ENCODE measurements at places on chromosomes 5 and 9.

DNA sequence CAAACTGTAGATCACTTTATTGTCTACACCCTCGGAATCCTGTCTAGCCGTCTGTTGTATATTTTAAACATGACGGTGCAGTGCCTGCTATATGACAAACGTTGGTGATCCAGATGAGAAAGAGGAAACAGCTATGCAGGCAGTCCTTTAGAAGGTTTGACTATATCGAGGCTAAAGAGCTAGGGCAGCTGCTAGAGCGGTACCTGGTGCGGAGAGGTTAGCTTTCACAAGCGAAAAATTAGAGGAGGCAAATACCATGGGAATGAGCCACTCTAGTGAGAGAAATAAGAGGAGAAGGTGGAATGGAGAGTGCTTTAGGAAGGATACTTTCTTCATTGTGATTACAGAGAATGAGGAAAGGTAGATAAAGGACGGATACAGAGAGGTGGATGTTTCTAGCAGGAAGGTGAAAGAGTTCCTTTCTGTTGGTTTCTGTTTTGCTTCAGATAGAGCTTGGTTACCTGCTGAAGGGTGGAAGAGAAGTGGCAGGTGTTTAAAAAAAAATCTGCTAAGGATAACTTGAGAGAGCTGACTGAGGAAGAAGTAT is 959 bp upstream of the FBXL17 start:
- peak; percentile 10 for DNase-seq

DNA sequence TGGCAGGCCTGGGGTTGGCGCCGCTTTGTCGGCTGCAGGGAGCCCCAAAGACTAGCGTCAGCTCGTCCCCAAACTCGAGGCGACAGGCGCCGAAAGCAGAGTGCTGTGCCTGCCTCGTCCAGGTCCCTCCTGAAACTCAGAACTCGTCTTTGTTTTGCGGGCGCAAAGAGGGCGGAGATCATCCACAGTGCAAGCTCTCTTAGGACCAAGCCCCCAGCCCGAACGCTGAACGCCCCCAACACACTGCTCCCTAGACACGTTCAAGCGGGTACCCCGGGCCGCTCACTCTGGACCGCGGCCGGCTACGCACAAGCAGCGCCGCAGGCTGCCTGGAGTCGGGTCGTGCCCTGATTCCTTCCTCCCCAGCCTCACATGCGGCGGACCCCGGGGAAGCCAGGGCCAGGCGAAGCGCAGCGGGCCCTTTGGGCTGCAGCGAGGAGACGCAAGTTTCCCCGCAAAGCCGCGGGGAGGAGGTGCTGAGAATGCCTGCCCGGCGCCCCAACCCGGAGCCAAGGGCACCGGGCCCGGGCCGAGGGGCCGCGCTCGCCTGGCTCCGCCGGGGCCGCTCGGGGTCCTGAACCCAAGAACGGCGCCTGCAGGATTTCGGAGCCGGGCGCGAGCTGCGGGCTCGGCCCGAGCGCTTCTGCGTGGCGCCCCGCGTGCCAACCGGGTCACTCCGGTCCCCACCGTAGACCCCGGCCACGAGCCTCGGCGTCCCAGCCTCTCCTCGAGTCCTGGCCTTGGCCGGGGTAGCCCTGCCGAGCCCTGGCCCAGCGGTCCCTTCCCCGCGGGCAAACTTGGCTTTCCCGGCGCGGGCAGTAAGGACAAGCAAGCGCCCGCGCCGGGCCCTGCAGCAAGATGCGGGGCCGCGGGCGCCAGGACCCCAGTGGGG is 738 bp downstream of the FSTL4 start:
- DNase-seq, result no peak

DNA sequence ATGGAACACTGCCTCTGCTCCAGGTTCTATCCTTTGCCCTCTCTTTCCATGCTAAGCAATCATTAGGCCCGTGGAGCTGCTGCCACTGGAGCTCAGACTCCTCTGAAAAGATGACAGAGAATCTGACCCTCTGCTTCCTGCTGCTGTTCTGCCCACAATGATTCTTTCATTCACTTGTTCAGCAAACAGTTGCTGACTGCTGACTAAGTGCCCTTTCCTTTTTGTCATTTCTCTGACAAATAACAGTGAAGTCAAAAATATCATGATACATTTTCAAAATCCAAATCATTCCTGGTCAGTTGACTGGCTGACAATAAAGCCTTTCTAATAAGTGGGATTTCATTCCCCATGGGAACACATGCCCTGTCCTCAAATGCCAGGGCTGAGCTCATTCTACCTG is 110.1 kb downstream of the SIL1 start:
- no peak for DNase-seq

GRCh38 chr9:121273064-121273775 is 5.3 kb downstream of the GSN start:
- no peak for DNase-seq

DNA sequence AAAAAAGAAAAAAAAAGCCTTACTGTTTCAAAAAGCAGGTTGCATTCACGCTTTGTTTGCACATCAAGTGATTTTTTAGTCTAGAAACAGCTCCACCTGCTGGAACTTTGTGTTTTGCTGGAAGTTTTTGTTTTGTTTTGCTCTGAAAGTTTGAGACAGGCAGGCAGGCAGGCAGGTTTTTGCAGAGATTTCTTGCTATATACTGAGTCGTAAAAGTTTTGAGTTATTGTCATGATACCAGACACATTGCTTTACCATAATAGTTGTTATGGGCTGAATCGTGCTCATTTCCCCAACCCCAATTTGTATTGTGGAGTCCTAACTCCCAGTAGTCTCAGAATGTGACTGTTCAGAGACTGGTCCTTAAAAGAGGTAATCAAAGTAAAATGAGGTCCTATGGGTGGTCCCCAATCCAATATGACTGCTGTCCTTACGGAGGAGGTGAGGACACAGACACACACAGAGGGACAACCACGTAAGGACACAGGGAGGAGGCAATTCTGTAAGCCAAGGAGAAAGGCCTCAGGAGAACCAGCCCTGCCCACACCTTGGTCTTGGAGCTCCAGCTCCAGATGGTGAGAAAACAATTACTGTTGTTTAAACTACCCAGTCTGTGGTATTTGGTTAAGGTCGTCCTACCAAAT is 20.9 kb downstream of the OR2Y1 start:
- peak; percentile 20 for DNase-seq

DNA sequence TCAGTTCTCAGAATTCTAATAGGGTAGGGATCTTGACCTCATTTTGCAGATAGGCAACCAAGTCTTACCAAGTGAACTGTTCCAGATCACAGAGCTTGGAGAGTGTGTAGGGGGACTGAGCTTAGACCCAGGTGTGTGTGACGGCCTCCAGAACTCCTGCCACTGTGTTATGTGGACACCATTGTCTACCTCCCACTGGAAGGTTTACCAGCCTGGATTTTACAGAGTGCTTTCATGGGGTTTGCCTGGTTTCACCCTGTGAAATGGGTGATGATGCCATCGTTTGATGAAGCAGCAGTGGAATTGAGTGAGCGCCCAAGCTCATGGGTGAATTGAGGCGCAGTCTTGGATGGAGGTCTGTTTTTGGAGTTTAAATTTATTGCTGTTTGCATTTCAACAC is 23.6 kb downstream of the TJP2 start:
- DNase-seq, result no peak

- no peak for DNase-seq
Observed at GRCh38 chr5:99243111-99243510, 314.3 kb upstream of the CHD1 start.

- DNase-seq, result peak; percentile 66
Observed at GRCh38 chr9:96523374-96523773, 73.4 kb downstream of the HABP4 start.

DNA sequence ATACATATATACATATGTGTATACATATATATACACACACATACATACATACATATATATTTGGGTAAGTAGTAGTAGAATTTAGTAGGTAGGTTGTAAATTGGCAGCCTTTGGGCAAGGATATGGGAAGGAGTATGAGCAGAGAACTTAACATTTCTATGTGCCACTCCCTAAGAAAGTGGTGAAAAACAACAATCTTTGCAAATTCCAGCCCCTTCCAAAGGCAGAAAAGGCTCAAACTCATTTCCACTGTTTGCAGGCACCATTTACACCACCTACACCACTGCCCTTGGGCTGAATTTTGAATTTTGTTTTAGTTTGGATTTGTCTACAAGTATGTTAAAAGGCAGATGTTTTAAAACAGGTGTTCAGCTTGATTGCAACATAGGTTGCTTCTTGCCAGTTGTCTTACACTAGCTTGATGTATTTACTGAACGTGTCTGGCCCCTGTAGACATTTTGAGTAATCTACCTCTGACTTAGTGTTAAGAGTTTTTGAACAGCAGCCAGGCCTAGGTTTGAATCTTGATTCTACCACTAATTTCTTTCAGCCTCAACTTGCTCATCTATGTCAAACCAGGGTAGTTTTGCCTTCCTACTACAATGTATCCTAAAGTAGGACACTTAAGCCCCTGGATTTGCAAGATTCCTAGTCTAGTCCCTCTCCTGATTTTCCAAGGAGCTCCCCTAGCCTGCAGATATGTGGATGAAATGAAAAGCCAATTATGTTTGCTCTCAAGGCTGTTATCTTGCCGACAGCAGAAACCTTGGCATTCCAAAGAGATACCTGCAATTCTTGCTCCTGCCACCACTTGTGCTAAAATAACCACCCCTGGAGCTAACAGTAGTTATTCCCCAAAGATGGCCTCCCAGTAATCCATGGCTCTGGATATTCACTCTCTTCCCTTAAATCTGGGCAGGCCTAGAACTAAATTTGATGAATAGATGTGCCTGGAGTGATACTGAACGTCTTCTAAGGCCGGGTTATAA is 156.2 kb upstream of the SLC44A1 start:
- DNase-seq, result no peak

- DNase-seq, result peak; percentile 9
Observed at GRCh38 chr5:142783601-142784341, 13.6 kb downstream of the ARHGAP26 start.

DNA sequence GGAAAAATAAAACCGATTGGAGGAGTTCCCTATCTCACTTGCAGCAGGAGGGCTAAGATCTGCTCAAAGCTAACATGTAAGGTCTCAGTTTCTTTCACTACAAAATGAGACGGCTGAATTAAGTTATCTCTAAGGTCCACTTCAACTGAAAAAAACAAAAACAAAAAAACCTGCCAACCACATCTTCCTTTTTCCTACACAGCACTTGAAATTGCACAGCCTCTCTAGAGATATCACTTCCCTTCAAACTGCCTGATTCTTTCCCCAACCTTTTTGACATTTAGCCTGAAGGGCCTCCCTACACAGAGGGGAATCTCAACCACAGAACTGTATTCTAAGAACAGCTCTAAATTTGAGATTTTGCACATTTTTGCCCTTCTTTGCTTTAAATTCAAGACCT is 227.9 kb upstream of the TARS1 start:
- no peak for DNase-seq

GRCh38 chr5:56987171-56987570 is 35.2 kb upstream of the MIER3 start:
- no peak for DNase-seq

DNA sequence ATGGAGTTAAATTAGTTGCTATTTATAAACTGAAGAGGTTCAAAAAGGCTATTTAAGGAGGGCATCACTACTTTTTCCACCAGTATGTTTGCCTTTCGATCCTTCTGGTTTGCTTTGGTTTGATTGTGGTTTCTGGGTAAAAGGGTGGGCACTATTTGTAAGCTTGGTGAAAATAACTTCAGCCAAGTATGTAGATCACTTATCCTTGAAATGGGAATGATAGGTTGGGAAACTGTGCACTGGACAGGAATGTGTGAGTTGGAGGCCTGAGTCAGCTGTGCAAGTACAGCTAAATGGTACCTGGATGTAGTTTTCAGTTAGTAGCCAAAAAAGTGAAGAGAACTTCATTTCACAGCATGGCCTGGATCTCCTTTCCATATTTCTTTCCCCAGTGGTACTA is 466.2 kb downstream of the ENC1 start:
- DNase-seq, result no peak

DNA sequence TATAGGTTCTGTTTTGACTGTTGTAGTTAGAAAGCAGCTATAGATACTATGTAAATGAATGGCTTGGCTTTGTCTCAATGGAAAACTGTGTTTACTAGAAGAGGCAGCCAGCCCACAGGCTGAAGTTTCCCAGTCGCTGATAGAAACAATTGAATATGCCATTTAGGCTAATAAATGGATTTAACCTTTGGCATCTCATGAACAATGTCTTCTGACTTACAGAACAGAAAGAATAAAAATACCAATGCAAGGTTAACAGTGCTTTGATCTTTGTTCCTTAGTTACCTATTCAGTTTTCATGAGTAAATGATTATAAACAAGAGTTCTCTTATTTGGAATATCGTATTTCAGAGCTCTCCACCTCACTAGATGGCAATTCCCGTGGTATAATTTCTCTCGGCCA is 120.6 kb downstream of the PAM start:
- DNase-seq, result no peak

DNA sequence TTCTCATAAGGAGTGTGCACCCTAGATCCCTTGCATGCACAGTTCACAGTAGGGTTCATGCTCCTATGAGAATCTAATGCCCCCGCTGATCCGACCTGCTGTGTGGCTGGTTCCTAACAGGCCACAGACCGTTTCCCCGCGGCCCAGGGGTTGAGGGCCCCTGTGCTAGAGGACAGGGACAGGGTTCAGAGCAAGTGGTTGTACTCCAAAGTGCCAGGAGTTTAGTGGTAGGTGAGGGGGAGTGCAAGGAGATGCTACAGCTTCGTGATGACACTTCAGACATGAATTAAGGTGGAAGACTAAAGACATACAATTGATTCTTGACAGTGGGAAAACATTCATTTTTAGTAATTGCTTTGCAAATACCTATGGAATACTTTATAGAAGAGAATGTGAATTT is 40.5 kb downstream of the SNX24 start:
- no peak for DNase-seq

DNA sequence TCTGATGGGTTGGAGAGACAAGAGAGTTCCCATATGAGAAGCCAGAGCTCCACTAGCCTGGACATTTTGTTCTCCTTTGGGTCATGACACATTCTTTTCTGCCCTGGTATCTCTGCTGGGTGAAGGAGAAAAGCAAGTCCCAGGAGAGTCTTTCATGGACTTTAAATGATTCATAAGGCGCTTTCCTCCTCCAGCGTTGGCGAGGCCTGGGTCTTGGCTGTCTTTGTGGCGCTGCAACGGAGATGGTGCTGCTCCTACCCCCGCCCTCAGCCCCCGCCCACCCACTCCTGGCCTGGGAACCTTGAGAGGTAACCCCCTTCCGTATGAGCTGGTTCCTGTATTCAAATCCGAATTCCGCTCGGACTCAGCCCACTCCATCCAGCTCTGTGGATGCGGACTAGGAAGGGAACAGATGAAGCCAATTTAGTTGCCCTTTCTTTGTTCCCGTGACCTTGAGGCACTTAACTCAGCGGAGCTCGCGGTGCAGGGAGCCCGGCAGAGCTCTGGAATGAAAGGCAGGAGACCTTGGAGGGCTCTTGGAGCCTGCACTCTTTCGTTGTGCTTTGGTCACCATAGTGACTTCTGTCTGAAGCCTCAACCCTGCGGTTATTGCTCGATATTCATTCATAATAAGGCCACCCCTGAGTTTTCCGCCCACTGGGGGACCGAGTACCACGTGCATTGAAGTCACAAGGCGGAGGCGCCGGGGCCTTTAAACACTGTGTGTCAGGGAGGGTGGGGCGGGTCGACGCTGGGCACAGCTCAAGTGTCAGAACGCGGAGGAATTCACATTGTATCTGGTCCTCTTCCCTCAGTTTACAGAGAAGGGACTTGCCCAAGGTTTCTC is 14.0 kb upstream of the PWWP2A start:
- DNase-seq, result peak; percentile 68

GRCh38 chr5:88438006-88438405 is 169.4 kb upstream of the TMEM161B start:
- DNase-seq, result no peak

- DNase-seq, result no peak
Observed at GRCh38 chr5:558326-558725, 34.1 kb upstream of the SLC9A3 start.

GRCh38 chr5:58898538-58898937 is 315.7 kb downstream of the RAB3C start:
- DNase-seq, result no peak

- DNase-seq, result no peak
Observed at GRCh38 chr9:111938427-111938800, 41.8 kb downstream of the UGCG start.
